LoVo (cell line): ENCODE measurements at places on chromosomes 6 and 20.

DNA sequence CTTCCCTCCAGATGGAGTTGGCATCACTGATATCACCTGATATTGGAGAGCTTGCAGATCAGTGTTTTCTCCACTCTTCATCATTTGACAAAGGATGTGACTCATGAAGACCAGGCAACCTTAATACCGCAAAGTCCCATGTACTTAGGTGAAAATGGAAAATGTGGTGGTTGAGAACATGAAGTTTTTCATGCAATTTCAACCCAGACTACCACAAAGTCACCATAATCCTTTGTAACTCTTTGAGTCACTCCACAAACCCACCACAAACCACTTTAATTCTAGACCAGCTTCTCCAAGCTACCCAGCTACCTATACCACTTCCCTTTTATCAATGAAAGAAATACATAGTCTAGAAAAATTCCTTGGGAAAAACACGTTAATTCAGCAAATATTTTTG lies 7.1 kb downstream of the NHLRC1 start:
- no peak for DNase-seq

GRCh38 chr6:124854338-124854922 lies 107.8 kb upstream of the RNF217 start:
- peak; percentile 21 for DNase-seq

GRCh38 chr6:87180105-87180728 lies 24.9 kb downstream of the ZNF292 start:
- no peak for DNase-seq

GRCh38 chr6:106039897-106040592 lies 46.1 kb upstream of the PRDM1 start:
- no peak for DNase-seq

DNA sequence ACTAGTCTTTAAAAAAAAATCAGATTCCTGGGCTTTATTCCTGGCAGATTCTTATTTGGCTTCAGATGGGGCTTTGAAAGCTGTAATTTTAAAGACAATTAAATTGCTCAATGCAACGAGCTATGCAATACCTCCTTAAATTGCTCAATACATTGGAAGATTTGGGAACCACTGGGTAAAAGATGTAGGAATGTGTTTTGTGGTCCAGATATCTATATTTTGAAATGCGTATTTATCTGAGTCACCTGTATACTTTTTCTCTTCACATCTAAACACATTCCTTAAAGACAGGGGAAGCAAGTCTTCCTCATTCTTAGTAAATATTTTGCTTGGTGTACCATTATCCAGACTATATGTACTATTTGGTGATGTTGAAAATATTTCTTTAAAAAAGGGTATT lies 29.6 kb upstream of the MAP7 start:
- no peak for DNase-seq

DNA sequence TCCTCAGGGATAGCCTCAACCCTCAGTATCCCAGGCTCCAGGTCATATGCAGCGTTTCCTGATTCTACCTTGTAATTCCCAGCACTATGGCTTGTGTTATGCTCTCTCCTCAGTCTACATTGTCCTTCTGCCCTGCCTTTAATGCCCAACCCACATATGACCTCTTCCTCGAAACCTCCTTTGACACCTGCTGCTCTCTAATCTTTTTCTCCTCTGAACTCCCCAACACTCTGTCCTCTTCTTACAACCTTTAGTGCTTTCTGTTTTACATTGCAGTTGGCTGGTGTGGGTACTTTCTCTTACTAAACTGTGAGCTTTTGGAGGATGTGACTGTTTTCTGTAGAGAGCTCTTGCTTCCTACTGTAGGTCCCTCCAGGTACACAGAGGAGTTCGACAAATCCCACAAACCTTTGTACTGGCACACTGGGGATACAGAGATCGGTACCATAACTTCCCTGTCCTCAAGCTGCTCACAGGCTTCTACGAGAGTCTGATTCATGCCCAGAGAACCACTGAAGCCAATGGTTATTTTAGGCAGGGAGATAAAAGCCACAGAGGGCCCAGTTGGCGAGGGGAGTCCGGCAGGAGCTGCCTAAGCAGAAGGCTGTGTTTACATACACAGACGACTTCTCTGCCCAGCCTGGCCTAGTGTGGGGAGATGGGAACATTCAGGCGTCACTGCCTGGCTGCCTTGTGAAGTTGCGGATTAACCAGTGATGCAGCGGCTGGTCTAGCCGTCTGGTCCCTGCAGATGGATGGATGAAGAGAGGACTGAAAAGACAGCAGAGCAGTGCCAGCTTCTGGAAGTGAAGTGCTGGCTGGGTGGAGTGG lies 8.4 kb upstream of the EPB41L1 start:
- no peak for DNase-seq

DNA sequence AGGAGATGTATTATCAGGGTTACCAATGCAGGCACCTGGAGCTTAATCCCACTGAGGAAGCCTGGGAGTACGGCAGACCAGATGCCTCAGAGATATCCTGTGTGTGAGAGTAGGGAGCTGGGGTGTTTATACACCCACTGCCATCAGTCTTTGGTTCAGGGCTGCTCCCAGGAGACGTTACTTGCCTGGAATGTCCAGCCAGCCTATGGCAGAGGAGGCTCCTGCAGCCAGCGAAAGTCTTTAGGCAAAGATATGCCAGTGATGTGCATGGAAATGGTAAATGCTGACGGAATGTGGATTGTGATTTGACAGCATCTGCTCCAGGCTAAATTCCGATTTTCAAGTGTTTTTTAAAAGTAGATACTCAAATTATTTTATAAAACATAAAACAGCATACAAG lies 282.0 kb downstream of the BTBD3 start:
- no peak for DNase-seq

- DNase-seq, result no peak
Observed at GRCh38 chr20:62876902-62877816, 15.5 kb upstream of the TCFL5 start.

GRCh38 chr6:1579096-1579495 lies 30.6 kb upstream of the FOXC1 start:
- no peak for DNase-seq

DNA sequence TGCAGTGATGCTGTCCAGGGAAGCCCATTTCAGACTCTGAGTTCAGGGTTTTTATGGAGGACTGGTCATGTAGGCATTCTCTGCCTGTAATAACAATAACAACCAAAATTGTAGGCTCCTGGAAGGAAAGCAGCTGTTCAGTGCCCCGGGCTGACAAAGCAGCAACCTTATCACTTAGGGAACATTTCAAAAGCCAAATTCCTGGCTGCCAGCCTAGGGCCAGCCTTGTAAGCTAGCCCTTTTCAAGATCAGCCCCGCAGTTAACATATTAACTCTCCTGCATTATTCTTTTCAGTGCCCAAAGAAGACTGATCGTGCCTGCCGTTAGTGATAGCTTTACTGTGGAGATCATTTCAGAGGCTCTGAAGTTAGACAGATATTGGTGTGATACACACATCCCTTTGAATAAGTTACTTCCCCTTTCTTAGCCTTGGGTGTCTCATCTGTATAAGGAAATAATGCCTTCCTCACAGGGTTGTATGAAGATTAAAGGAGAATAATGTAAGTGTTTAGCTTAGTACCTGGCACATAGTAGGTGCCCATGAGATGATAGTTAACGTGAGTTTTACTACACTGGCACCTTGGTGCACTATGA lies 44.1 kb downstream of the CTNNBL1 start:
- DNase-seq, result no peak

GRCh38 chr6:55528624-55529023 lies 50.4 kb downstream of the HMGCLL1 start:
- DNase-seq, result peak; percentile 38

DNA sequence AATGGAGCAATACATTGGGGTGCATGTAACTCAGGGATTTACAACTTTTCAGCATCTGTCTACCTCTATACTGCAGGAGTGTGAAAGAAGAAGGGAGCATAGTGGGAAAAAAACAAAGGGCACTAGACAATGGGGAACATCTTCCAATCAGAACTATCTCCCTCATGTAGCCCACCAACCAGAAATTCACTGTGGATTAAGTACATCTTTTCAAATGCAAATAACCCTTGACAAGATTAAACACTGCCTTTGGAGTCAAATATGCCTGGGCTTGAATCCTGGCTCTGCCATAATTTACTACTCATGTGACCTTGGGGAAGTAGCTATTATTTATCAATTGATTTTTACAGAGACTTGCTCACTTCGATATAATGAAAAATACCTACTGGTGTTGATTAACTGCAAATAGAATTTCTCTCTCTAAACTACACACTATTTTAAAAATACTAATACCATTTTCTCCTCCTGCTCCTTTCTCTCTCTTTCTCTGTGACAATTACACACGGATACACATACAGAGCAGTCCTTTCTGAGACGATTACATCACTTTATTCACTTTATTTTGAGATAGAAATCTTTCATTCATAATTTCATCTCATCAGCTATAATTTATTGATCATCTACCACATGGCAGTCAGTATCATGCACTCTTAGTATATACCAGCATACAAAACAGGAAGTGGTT lies 783.7 kb downstream of the FRK start:
- DNase-seq, result no peak
